ENCODE measurements at places on chromosomes 1 and 21.

- no peak overlapping the region for H3K27ac ChIP-seq
- peaks cover 11% of the 10 kb centered on the region for H3K4me1 ChIP-seq
- DNase-seq: no peak
- peaks cover 18% of the 10 kb centered on the region for H3K36me3 ChIP-seq
These were observed 73.8 kb upstream of the B3GALT2 start for GRCh38 chr1:193260056-193260745.

- H3K27ac ChIP-seq: no peak overlapping the region
- no peak overlapping the region for H3K4me3 ChIP-seq
- H3K36me3 ChIP-seq: peaks cover 3% of the 10 kb centered on the region
- DNase-seq: no peak
- no peaks in the 10 kb centered on the region for H3K4me1 ChIP-seq
- peaks cover 11% of the 10 kb centered on the region for H3K27me3 ChIP-seq
These were observed 209.8 kb downstream of the TPR start for GRCh38 chr1:186165303-186165702.

GRCh38 chr1:1219341-1219740 is 5.4 kb upstream of the TNFRSF4 start:
- H3K27me3 ChIP-seq: no peaks in the 10 kb centered on the region
- peaks cover 25% of the 10 kb centered on the region for H3K4me1 ChIP-seq
- no peak overlapping the region for H3K27ac ChIP-seq
- H3K36me3 ChIP-seq: peaks cover 28% of the 10 kb centered on the region

DNA sequence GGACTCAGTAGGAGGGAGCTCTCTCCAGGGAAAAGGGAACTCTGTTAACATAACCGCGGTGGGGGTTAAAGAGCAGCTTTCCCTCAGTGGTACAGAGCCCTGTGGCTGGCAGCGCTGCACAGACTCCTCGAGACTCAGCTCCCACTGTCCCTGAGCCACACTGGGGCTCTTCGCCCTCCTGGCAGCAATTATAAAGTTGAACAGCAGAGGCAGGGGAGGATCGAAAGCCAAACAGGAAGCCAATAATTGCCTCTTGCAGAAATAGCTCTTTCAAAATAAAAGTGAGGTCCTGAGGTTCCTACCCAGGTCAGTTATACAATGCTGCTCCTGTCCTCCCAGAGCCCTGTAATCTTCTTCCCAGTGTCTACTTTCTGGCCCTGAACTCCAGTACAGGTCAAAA is 77.0 kb downstream of the FAM78B start:
- H3K27ac ChIP-seq: no peak overlapping the region
- no peaks in the 10 kb centered on the region for H3K4me1 ChIP-seq
- H3K4me3 ChIP-seq: no peak overlapping the region
- peaks cover 11% of the 10 kb centered on the region for H3K27me3 ChIP-seq
- DNase-seq: no peak
- no peaks in the 10 kb centered on the region for H3K36me3 ChIP-seq

DNA sequence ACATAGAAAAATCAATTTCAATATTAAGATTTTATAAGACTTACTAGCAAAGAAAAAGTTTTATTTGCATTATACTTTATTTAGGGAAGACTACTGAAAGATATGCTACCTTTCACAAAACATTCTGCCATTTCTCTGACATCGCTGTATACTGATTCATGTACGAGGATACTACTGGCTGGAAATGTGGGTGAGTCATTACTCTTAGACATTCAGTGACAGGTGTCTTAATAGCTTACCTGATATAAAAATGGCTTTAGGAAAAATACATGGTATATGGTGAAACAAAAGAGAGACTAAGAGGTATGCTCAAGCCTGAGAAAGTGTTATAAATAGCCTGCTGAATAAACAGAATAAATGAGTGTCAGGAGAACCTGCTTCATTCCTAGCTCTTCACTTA is 73.0 kb upstream of the EXO1 start:
- H3K4me1 ChIP-seq: peaks cover 4% of the 10 kb centered on the region
- H3K27ac ChIP-seq: no peak overlapping the region
- DNase-seq: no peak
- H3K36me3 ChIP-seq: peaks cover 2% of the 10 kb centered on the region

DNA sequence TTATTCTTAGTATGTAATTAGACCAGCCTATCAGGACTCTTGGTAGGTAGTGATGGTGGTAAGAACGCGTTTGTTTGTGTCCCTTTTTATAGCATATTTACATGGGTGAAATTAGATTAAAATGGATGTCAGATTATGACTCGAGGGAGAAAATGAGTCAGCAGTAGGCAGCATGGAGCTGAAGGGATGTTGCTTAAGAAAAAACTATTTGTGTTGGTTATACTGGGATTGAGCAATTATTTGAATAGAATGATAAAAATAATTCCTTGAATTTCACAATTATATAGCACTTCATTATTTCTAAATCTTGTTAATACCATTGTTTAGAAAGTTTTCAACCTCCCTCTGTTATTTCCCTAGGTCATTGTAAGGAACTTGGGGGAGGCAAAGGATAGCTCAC is 348.8 kb downstream of the RYR2 start:
- no peaks in the 10 kb centered on the region for H3K36me3 ChIP-seq
- H3K27me3 ChIP-seq: peaks cover 16% of the 10 kb centered on the region
- DNase-seq: no peak
- H3K27ac ChIP-seq: no peak overlapping the region
- H3K4me3 ChIP-seq: no peak overlapping the region
- no peaks in the 10 kb centered on the region for H3K4me1 ChIP-seq

DNA sequence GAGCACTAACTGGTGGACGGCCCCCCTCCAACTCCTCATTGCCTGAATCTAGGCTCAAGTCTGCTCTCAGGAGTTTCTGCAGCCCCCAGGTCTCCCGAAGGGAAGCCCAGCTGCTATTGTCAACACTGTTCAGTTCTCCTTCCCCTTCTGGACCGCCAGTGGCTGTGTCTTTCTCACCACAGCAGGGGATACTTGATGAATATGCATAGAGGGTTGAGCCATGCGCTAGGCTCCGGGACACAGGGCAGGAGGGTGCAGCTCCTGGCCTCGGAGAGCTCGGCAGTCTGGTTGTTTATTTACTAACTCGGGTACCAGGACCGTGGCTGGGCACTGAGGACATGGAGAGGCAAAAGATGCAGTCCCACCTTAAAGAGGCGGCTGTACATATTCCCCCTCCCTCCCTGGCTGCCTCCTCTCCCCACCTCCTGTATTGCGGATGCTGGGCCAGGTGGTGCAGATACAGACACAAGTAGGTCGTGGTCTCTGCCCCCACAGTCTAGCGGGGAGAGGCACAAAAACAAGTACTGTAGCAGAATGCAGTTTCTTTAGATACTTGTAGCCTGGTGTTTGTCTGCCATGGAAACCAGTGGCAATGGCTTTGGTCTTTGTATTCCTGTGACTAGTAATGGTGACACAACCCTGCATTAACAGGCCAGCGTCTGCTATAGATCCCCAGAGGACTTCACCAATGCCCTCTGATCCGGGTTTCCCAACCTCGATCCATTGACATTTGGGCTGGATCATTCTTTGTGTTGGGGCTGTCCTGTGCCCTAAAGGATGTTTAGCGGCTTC is 26.2 kb downstream of the ARHGEF10L start:
- no peak for DNase-seq
- H3K27me3 ChIP-seq: peaks cover 9% of the 10 kb centered on the region
- H3K36me3 ChIP-seq: no peaks in the 10 kb centered on the region
- H3K27ac ChIP-seq: no peak overlapping the region
- no peak overlapping the region for H3K4me3 ChIP-seq

GRCh38 chr21:43362915-43363314 is 64.0 kb downstream of the SIK1 start:
- peaks cover 25% of the 10 kb centered on the region for H3K4me1 ChIP-seq
- peak overlapping the region; percentile 79 for H3K4me3 ChIP-seq
- peak; percentile 39 for DNase-seq
- no peaks in the 10 kb centered on the region for H3K27me3 ChIP-seq
- H3K27ac ChIP-seq: peak overlapping the region; percentile 92

DNA sequence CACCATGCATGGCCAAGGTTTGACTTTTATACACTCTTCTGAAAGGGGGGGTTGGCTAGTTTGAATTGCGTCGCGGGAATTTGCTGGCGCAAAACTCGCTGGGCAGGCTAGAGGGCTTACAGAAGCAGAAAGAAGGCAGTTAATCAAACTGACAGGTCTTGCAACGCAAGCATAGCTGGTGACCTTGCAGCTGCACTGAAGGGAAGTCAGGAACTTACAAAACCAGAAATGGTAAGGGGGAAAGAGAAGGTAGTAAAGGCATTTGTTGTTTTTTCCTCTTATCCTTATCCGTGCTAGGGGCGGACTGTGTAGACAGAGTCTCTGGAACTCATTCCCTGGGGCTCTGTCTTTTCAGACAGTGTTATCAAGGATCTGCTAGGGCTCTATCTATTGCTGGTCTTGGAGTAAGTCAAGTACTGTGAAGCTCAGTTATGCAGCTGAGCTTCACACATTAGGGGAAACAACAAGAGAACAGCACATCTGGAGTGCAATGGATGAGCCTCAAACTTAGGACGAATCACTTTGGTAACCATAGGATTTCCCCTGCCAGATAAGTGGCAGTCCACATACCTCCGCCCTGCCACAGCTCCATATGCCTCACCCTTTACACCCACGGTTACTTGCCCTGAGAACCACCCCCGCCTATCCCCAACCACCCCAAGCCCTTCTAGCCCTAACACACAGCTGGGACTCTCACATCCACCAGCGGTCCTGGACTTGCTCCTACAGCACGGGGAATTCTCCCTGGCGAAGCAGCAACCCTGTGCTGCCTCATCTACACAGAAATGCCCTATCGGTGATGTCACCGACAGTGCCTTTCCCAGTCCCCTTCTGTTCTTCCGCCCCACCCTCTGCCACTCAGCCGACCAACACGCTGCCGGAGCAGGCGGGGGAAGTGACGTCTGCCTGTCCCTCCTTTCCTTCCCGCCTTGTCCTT is 251.4 kb downstream of the FAM72C start:
- H3K27ac ChIP-seq: no peak overlapping the region
- peaks cover 44% of the 10 kb centered on the region for H3K27me3 ChIP-seq
- no peak for DNase-seq
- peak overlapping the region; percentile 48 for H3K4me3 ChIP-seq

DNA sequence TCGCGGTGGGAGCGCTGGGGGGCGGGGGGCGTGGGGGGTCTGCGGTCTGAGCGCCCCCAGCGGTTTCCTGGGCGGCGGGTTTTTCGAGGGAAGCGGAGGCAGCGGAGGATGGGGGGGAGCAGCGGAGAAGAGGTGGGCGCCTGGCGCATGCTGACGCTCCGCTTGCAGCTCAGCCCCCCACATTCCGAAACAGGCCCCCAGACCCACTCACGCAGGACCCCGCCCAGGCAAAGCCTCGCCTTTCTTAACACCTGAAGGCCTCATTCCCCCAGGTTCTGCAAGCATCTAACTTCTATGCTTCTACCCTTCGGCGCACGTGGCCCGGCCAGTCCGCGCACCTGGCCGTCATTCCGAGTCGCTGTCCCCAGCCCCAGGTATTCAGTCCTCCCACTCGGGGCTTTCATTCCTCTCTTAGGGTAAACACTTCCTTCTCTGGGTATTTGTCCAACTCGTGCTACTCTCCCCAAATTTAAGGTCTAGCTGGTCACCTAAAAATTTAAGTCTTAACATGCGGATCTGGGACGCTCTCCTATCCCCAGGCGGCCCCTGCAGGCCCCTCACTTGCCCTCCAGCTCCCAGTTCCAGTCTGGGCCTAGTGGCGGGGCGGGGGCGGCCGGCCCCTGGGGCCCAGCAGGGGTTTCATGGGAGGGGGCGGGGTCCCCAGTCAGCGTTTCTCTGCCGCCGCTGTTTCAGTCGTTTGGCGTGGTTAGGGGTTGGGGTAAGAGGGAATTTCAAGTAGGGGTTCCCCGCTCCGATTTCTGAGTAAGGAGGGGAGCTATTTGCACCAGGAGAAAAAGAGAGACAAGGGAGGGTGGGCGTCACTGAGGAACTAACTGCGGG is 2.8 kb upstream of the ZBTB7B start:
- H3K4me3 ChIP-seq: peak overlapping the region; percentile 76
- DNase-seq: peak; percentile 77
- H3K4me1 ChIP-seq: peaks cover 38% of the 10 kb centered on the region
- H3K27ac ChIP-seq: peak overlapping the region; percentile 91
- H3K27me3 ChIP-seq: peaks cover 22% of the 10 kb centered on the region

GRCh38 chr1:1128454-1129139 is 12.7 kb upstream of the C1orf159 start:
- peaks cover under 1% of the 10 kb centered on the region for H3K4me1 ChIP-seq
- H3K4me3 ChIP-seq: no peak overlapping the region
- DNase-seq: no peak
- H3K27me3 ChIP-seq: no peaks in the 10 kb centered on the region
- no peak overlapping the region for H3K27ac ChIP-seq

Measured in activated naive CD8-positive, alpha-beta T cell treated with anti-CD3 and anti-CD28 coated beads for 36 hours (primary cell).